ENCODE measurements at places on chromosomes 7 and 10.

DNA sequence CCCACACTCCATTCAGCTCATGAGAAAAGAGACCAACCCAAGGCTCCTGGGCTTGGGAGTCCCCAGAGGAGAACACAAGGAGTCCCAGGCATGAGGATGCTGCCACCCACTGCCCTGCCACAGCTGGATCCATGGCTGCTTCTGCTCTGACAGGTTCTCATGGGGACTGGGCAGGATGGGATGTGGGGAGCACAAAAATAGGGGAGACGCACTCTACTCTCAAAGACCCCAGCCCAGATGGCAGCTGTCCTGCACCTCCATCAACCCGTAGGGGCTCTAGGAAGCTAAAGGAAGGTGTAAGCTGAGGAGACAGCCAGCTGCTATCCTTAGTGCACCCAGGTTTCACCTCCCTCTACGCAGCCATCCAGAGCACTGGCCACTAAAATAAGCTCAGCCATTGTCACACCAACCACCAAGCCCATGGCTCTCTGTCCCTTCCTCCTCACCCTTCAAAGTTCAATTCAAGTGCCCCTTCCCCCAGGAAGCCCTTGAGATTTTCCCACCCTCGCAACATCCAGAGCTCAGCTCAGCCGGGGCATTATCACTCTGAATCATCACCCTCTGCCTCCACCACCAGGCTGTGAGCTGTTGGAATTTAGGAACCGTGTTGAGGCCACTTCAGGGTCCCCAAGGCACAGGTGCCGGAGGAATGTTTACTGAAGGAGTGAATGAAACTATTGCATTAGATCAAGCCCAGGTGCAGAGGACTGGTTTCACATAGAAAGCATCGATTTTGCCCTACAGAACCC lies 142.1 kb downstream of the GRID1 start:
- no peak for DNase-seq

DNA sequence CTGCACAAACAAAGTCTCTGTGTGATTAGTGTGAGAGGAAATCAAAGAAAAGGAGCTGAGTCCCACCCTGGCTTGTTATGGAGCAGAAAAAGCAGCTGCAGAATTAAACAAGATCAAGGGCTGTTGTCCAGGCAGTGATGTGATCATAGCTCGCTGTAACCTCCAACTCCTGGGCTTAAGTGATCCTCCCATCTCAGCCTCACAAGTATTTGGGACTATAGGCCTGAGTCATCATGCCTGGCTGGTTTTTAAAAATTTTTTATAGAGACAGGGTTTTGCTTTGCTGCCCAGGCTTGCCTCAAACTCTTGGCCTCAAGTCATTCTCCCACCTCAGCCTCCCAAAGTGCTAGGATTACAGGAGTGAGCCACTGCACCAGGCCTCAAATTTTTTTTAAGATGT lies 88.9 kb downstream of the IPMK start:
- no peak for DNase-seq

GRCh38 chr7:38327637-38328036 lies 54.2 kb upstream of the TARP start:
- no peak for DNase-seq

DNA sequence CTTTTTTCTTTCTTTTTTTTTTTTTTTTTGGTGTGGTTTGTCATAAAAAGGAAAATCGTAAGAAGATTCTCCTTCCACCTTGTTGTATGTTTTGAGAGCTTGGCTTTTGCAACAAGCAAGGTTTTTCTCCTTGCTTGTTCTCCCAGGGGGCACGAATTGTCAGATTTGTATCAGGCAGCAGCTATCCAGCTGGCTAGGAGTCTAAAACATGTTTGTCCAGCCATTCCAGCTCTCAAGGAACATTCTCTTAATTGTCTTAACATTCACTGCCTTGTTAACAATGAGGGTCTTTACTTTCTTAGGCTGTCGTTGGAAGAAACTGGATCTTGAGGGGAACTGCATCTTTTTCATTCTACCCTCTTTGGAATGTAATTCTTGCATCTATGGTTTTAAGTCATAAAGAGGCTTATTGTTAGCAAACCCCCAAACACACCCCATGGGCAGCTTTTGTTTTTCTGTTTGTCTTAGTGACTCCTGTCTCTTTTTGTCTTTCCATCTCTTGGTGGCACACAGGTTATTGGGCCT lies 14.6 kb downstream of the SHTN1 start:
- no peak for DNase-seq

GRCh38 chr10:131698232-131698631 lies 202.6 kb upstream of the PPP2R2D start:
- DNase-seq, result no peak

- DNase-seq, result no peak
Observed at GRCh38 chr10:18675086-18675801, 16.0 kb downstream of the ARL5B start.

DNA sequence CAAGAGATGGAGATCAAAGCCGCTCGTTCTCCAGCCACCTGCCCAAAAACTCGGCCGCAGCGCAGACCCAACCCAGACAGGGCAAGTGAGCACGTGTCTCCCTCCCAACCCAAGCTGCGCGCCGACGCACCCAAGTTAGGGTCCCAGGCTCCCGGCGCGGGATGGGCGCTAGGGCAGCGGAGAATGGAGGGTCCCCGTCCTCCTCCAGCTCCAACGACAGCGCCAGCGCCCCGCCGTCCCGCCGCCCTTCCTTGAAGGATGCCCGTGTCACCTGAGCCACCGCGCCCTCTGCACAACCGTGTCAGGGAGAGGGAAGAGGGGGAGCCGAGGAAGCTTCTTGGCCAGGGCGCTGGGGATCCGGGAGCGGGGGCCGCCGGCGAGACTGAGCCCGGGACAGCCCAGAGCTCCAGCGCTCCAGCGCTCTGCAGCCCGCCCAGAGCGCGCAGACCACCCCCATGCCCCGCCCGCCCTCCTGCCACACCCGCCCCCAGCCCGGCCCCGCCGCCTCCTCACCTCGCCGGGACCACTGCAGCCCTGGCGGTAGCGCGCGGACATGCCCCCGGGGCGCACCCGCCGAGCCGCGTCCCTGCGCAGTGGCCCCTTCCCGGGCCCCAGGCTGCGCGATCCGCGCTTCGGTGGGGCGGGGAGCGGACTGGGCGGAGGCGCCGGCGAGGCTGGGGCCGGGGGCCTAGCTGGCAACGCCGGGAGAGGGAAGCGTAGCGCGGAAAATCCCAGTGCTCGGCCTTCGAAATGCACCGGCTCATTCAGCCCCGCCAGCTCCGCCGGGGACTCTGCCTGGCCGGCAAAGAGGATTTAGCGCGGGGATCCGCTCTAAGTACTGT lies at the start of gene SLC16A12:
Gene SLC16A12 (minus strand): TSS at position 424 of the 842 bp plus-strand sequence. CDS start 73,016 bp downstream, outside the sequence.
- no peak for DNase-seq

DNA sequence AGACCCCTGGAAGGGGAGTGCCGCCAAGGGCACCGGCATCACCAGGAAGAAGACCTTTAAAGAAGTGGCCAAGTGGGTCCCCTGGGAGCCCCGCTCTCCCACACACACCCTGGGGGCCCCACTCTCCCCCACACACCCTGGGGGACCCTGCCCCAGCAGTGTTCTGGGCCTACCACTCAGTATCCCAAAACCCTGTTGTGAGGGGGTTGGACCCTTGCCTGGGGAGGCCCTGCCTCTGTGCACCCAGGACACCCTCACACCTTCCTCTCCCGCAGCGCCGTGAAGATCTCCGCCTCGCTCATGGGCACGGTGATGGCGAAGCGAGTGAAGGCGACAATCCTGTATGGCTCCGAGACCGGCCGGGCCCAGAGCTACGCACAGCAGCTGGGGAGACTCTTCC lies 10.7 kb downstream of the NOS3 start:
- DNase-seq, result no peak

- no peak for DNase-seq
Observed at GRCh38 chr7:124908259-124908658, 21.4 kb downstream of the POT1 start.

GRCh38 chr10:75432763-75433162 lies 1.3 kb downstream of the LRMDA start:
- DNase-seq, result no peak

DNA sequence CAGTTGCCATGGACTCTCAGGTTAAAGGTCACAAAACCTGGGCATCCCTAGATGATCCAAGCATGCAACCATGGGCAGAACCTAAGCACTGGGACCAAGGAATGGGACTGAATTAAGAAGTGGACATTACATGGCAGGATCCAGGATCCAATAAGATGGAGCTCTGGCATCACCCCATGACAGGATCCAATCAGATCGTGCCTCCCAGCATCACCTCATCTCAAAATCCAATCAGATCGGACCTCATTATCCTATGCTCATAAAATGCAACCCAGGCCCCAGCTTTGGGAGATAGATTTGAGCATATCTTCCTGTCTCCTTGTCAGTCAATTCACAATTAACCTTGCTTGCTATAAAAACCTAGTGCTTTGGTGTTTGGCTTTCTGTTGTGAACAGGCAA lies 616.1 kb downstream of the PARD3 start:
- no peak for DNase-seq

GRCh38 chr7:33061282-33061937 lies 1.2 kb downstream of the NT5C3A start:
- no peak for DNase-seq

DNA sequence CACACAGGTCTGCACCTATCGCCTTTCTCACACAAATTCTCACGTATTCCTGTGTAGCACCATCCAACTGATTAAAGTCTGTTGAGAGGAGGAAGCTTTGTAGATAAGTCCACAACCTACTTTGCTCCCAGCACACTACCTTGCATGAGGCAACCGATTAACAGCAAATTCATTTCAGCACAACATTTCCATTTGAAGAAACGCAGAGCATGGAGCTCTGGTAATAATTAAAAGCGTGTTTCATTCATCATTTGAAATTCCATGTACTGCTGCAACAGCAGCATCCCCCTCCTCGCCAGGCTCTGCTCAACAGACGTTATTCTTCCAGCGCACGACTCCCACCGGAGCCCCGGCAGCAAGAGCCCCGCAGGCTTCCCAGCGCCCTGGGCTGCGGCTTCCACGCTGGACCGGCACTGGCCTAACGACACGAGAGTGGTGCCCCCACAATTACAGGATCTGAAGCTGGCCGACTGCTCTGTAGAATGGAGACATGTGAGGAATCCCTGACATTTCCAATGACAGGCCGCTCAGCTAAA lies 118.8 kb downstream of the DIP2C start:
- DNase-seq, result no peak

GRCh38 chr7:117793976-117794375 lies 79.3 kb downstream of the CTTNBP2 start:
- DNase-seq, result no peak

DNA sequence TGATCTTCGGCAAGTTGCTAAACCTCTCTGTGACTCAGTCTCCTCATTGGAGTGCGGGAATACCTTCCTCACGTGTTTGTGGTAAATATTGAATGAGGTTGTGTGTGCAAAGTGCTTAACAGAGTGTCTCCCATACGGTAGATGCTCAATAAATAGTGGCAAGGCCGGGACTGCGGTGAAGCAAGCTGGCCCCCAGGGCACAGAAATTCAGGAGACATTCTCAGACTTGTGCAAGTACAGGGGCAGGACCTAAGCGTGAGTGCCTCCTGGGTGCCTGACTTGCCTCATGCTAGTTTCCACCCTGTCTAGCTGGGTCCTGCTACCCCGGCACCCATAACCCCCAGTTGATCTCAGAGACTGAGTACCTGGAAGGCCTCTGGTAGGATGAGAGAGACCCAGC lies 97.8 kb downstream of the CDH23 start:
- no peak for DNase-seq

DNA sequence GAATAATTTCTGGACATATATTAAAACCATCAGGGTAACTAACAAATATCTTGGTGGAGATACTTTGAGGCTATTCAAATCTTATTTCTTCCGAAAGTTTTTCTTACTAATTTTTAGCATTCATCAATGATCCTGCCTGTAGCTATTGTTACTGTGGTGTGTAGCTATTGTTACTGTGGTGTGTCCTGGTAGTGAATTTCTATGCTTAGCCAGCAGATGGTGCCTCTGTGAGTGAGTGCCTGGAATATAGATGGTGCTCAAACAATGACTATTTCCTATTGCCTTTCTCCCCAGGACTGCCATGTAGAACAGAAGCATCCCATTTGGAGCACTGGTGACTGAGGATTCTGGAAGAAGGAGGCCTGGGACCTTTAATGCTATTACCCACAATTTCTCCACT lies 245.7 kb downstream of the CCSER2 start:
- DNase-seq, result no peak

DNA sequence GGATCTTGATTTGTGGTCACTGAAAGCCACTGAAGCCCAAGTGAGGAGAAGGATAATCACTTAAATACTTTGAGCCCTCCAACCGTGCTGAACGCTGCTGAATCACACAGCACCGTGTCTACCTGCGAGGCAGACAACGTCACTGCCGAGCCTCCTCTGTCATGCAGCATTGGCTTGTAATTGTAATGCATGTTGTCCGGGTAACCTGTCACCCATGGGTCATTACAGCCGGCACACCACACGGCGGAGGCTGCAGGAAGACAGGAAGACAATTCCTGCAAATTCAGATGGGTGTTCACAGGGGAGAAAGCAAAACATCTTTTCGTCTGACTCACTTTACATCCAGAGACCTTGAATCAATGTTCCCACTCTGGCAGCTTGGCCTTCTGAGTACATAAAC lies 546.1 kb upstream of the FOXK1 start:
- no peak for DNase-seq

DNA sequence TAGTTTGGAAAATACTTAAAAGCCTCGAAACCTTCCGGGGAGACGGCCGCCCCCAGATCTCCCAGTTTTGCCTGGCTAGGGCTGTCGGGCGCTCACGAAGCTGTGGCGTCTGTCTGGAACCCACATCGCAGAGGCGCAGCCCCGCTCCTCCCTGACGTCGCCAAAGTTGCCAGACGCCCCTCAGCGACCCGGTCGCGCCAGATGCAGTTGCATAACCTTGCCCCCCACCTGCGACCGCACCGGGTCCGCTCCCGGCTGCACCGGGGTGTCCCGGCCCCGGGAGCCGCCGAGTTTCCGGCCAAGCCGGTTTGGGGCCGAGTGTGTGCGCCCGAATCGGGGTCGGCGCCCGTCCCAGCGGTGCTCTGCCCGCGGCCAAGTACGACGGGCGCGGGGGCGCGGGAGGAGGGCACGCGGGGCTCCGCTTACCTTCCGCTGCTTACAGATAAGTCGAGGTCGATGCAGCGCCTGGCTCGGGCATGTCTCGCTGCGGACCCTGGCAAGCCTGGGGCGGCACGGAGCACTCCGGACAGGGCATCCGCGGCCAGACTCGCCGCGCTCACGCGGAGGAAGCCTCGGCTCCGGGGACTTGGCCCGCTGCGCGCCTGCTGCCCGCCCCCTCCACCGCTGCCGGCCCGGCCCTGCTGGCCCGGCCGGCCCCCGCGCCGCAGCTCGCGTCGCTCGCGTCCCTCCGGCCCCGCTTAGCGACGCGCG lies 665 bp downstream of the INSYN2A start:
- peak; percentile 33 for DNase-seq

Measured in substantia nigra (tissue), 51 donors.